ENCODE measurements at places on chromosomes 11 and 22. TPM values are rescaled to one million over a fixed set of nuclear protein-coding genes. Genes with fewer than 3 reads are reported as not detected.

RFPL3 gene
- total RNA-seq = not detected

INSC gene
- total RNA-seq = 0.68 TPM

TRIM48 gene
- total RNA-seq = not detected

SEPTIN5 gene
- 4.4 TPM for total RNA-seq

TBX1 gene
- total RNA-seq = 7.9 TPM

ARHGAP32 gene
- 41.7 TPM for total RNA-seq

GGTLC2 gene
- not detected for total RNA-seq

RPL3 gene
- 3,457 TPM for total RNA-seq

TUB gene
- under 0.01 TPM for total RNA-seq

RNF141 gene
- 62.7 TPM for total RNA-seq

CAVIN3 gene
- total RNA-seq = 18.5 TPM

CHRDL2 gene
- total RNA-seq = not detected

TSPAN18 gene
- 0.07 TPM for total RNA-seq

MUC5B gene
- total RNA-seq = 0.57 TPM

PIM3 gene
- 63.8 TPM for total RNA-seq

RIBC2 gene
- not detected for total RNA-seq

DNAJB13 gene
- total RNA-seq = 0.43 TPM

DDTL gene
- total RNA-seq = 1.7 TPM

USP2 gene
- 1.4 TPM for total RNA-seq

OR51A2 gene
- total RNA-seq = not detected

RABL2B gene
- 5.1 TPM for total RNA-seq

TNKS1BP1 gene
- total RNA-seq = 231 TPM

MRTFA gene
- total RNA-seq = 15.0 TPM

LARGE2 gene
- total RNA-seq = 6.5 TPM

CHADL gene
- 1.4 TPM for total RNA-seq

EMID1 gene
- 0.21 TPM for total RNA-seq

RTN4R gene
- 9.2 TPM for total RNA-seq

POTEH gene
- total RNA-seq = not detected

TRIM49 gene
- not detected for total RNA-seq

GUCY1A2 gene
- under 0.01 TPM for total RNA-seq

CBX6 gene
- 32.5 TPM for total RNA-seq

MRGPRD gene
- total RNA-seq = not detected

IRAG1 gene
- 0.68 TPM for total RNA-seq

ARRB1 gene
- under 0.01 TPM for total RNA-seq

SLC17A6 gene
- not detected for total RNA-seq

GVQW3 gene
- total RNA-seq = under 0.01 TPM

CHRNA10 gene
- 0.34 TPM for total RNA-seq

CRYBB2 gene
- total RNA-seq = not detected

DEUP1 gene
- total RNA-seq = under 0.01 TPM

AMBRA1 gene
- 10.6 TPM for total RNA-seq

SAA1 gene
- total RNA-seq = 10.3 TPM

ELF5 gene
- total RNA-seq = under 0.01 TPM

OR8G5 gene
- not detected for total RNA-seq

MYO7A gene
- 0.07 TPM for total RNA-seq

HIPK3 gene
- 136 TPM for total RNA-seq

ZNF280B gene
- 0.64 TPM for total RNA-seq

GGTLC3 gene
- not detected for total RNA-seq

C11orf91 gene
- total RNA-seq = not detected
